ENCODE measurements at places on chromosomes 1 and 21.

DNA sequence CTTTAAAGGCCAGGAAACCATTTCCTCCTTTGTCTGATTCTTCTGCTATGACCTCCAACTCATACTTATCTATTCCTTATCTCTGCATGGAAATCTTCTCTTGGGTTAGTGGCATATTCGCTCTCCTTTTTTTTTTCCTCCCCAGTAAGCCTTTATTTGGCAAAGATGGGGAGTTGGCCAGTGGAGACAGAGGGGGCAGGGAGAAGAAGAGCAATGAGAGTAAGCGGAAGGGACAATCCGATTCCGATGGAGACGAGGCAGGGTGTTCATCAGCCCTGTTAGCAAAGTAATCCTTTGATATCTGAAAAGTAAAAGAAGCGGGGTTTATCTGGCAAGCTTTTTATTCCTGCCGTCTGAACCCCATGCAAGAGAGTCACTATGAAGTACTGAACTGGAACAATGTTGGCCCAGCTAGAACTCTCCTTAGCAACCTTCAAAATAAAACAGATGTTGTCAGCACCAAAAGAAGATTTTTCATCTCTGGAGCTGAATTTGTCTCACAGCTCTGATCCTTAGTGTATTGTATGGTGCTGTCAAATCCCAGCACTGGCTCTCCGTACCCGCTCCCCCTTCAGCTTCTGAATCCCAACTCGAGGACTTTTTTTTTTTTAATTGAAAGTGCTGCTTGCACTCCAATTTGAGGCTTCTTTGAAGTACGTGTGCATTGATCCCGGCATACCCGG is 40.9 kb downstream of the PTGFRN start:
- DNase-seq, result no peak

GRCh38 chr1:215526147-215526845 is 40.8 kb upstream of the KCTD3 start:
- DNase-seq, result peak; percentile 73

- no peak for DNase-seq
These were observed 17.8 kb upstream of the CNR2 start for GRCh38 chr1:23930861-23931490.

- no peak for DNase-seq
These were observed 138.0 kb upstream of the TNR start for GRCh38 chr1:175881246-175881976.

DNA sequence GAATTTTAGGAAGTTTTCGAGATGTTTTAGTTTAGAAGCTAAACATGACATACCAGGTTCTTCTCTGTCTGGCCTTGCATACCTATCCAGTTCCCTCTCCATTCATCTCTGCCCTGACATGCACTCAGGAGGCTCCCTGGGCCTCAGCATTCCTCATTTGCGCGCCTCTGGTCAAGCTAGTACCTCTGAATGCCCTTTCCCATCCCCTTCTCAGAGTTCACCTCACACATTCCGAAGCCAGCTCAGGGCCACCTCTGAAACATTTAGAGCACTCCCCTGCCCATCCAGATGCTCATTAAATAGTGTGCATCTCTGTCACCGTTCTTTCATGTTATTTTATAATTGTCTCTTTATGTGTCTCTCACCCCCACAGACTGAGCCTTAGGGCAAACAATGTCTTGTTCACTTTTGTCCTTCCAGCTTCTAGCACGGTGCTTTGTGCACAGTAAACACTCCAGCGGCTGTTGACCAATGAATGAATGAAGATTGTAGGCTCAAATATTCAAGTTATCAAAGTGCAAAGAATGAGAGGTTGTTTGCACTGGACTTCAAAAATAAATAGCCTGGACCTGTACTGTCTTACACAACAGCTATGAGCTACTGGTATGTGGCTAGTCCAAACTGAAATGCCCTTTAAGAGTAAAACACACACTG is 1.2 kb upstream of the DHCR24 start:
- DNase-seq, result peak; percentile 32

- no peak for DNase-seq
These were observed 8.4 kb upstream of the VCAM1 start for GRCh38 chr1:100710906-100711682.

DNA sequence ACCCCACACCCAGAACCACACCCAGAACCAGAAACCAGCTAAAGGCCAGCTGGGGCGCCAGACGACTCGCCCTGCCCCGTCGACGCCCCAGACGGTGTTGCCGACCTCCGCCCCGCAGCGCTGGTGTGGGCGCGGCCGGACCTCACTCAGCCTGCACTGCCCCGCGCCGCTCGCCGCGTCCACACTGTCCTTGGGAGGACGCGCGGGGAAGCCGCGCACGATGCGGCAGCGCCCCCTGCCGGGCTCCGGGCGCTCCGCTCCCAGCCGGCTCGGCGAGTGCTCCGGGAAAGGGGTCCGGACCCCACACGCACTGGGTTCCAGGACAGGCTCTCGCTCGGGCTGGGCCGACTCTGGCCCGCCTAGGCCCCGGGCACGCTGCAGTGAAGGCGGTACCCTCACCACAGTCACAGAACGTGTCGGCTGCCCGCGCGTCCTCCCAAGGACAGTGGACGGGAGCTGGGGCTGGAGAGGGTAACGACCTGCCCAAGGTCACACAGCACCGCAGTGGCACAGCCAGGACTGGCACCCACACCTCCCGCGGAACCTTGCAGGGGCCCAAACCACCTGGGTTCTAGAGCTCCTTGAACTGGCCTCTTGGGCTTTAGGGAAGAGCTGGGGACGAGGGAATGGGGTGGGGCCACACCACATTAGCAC is 90.2 kb downstream of the DMRTA2 start:
- DNase-seq, result peak; percentile 84

- no peak for DNase-seq
These were observed 46.9 kb downstream of the DOP1B start for GRCh38 chr21:36203603-36203889.

- DNase-seq, result no peak
These were observed 302.3 kb upstream of the PLD5 start for GRCh38 chr1:242826701-242827336.

- DNase-seq, result no peak
These were observed 341 bp downstream of the VTCN1 start for GRCh38 chr1:117210386-117210785.

GRCh38 chr21:46500224-46500861 is 41.7 kb downstream of the DIP2A start:
- peak; percentile 57 for DNase-seq

GRCh38 chr1:169326261-169326955 is 41.2 kb downstream of the NME7 start:
- no peak for DNase-seq

- DNase-seq, result peak; percentile 4
These were observed 70.0 kb downstream of the APP start for GRCh38 chr21:26100573-26100972.

DNA sequence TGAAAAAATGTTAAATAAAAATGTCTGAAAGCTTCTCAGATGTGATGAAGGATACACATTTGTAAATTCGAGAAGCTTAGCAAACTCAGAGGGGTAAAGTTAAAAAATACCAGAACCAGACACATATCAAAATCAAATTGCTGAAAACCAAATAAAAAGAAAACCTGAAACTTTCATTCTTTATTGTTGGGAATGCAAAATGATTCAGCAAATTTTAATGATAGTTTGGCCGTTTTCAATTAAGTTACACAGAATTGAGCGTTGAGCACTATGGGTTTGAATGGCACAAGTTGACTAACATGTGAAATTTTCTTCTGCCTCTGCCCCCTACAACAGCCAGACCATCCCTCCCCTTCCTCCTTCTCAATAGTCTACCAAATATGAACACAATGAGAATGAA is 33.5 kb upstream of the GRIK1 start:
- no peak for DNase-seq

DNA sequence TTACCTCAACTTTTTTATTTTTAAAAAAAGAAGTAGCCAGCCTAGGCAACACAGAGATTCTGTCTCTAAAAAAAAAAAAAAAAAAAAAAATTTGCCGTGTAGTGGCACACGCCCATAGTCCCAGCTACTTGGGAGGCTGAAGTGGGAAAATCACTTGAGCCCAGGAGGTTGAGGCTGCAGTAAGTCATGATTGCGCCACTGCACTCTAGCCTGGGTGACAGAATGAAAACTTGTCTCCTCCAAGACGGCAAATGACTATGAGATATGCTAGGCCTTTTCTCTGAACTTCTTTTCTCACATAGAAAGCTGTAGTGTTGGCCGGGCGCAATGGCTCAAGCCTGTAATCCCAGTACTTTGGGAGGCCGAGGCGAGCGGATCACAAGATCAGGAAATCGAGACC is 24.7 kb upstream of the PTCH2 start:
- no peak for DNase-seq

- no peak for DNase-seq
These were observed 53.1 kb downstream of the VANGL2 start for GRCh38 chr1:160453443-160453842.

DNA sequence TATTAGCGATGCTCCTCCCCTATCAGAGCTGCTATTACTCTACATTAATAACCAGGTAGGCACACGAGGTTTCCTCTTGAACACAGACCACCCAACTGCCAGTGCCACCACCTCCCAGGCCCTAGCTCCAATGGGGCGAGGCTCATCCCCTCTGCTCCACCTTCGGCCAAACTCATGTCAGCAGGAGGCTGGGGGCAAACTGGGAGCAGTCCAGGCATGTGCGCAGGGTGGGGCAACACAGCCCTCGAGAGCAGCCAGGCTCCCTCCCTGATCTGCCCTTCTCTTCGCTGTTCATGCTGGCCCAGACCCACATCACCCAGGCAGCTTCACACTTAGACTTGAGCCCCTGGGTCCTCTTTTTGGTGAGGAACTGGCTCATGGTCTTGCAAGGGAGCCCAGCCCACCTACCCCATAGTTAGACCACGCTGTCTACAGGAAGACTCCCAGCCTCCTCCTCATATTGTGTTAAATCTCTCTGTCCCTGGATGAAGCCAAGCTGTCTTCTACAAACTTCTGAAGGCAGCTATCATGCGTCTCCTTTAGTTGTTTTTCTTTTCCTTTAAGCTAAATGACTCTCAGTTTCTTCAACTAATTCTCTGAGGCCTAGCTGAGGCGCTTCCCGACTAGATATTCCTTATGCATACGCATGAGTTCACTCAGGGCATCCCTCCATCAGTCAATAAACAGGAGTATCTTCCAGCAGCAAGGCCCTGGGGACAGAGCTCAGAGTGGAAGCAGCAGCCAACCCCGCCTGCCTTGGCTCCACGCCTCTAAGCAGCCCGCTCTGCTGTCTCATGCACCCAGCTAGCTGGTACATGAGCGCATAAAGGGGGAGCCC is 12.0 kb downstream of the TMEM9 start:
- DNase-seq, result no peak

- DNase-seq, result no peak
These were observed 36.6 kb upstream of the LCE5A start for GRCh38 chr1:152473887-152474537.

DNA sequence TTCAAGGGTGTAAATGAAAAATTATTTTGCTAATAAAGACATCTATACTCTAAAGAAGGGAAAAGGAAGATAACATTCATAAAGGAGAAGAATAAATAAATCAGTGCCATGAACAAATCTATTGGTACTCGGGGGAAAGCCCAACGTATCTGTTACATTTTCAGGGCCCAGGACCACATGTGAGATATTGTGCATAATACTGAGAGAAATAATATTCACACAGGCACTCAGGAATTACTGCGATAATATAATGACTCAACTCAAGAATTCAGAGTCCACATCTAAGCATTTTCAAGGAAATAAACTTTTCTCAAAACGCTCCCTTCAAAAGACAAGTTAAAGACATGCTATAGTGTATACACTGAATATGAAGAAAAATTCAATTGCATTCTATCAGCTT is 108.8 kb downstream of the SMYD2 start:
- no peak for DNase-seq

DNA sequence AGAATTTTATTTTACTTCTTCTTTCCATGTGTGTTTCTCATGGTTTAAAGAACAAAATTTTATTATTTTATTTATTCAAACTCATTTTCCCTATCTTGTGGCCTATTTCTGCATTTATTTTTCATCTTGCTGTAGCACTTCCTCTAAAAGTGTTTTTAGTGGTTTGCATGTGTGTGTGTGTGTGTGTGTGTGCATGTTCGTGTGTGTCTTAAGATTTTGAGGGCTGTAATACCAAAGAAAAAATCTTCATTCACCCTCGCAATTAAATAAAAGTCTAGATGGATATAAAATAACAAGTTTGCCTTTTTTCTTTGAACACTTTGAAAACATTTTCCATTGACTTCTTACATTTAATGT is 24.6 kb upstream of the FCRL3 start:
- no peak for DNase-seq

- no peak for DNase-seq
These were observed 9.2 kb upstream of the ITPKB start for GRCh38 chr1:226748306-226748705.

- DNase-seq, result no peak
These were observed 125.2 kb downstream of the MAST2 start for GRCh38 chr1:45928486-45929205.

- no peak for DNase-seq
These were observed 396.7 kb downstream of the TGFB2 start for GRCh38 chr1:218741852-218742251.

DNA sequence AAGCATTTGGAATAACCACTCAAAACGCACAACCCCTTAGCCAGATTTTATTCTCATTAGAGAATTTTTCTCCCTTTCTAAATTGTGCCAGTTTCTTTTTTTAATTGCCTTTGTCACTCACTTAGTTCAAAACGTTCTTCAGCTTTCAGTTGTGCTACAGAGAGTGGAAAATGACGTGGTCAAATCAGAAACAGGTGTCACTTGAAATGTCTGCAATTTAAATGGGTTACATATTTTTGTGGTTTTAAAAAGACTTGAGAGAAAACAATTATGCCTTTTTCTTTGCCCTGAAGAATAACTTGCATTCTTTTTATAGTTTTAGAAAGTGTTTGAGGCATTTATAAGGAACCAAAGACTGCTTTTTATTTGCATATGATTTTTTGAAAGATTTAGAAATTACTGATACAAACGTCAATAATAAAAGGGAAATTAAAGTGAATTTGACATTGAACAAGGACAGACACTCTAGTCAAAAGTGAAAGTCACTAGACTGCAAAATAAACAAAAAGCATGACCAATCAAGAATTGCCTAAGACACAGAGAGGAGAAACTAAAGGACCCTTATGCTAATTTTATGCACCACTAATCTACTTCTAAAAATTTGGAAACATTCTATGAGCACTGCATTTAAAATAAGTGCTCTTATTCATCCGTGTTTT is 191.0 kb downstream of the TPR start:
- no peak for DNase-seq

DNA sequence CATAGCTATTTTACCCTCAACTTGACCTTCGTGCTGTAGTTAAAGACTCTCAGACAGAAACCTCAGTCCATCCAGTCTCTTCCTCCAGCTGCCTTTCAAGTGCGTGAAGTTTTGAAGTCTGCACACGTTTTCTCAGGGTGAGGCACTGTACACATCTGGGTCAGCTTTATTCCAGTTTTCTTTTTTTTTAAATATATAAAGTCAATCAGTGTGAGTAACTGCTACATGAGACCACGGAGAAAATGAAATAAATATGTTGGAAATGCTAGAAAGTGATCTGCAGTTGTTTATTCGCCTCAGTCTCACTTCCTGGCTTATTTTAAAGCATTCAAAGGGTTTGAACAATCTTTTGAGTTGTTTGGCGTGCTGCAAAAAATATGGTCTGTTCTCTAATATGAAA is 135.7 kb downstream of the ROR1 start:
- no peak for DNase-seq

All from NCI-H2081 (cell line).